K562 (cell line): ENCODE measurements at places on chromosomes 6 and 20. TPM values are rescaled to one million over a fixed set of nuclear protein-coding genes. Genes with fewer than 3 reads are reported as not detected.

The CUL9 gene
- 10.0 and 13.4 TPM in 2 replicates for total RNA-seq

The TP53INP2 gene
- 3.6 and 4.2 TPM in 2 replicates for total RNA-seq

The XKR7 gene
- 0.02 TPM in 1 of 2 replicates, not detected in the other for total RNA-seq

The PRDM1 gene
- 0.67 and 0.86 TPM in 2 replicates for total RNA-seq

The BANF2 gene
- not detected in 2 replicates for total RNA-seq

- H3K4me3 ChIP-seq = no peak overlapping the region
- H3K4me1 ChIP-seq = peaks cover 16% of the 10 kb centered on the region; the same call in 1 of the 2 replicates
- H3K36me3 ChIP-seq = no peaks in the 10 kb centered on the region
- no peak overlapping the region for H3K27ac ChIP-seq
- DNase-seq = no peak
These were observed 7.3 kb upstream of the RNF24 start for GRCh38 chr20:4022386-4023286.

GRCh38 chr6:6026513-6027205, 19.9 kb upstream of the NRN1 start:
- no peaks in the 10 kb centered on the region for H3K36me3 ChIP-seq
- H3K27ac ChIP-seq = no peak overlapping the region
- H3K4me3 ChIP-seq = no peak overlapping the region
- no peaks in the 10 kb centered on the region; the same call in 2 of the 3 replicates for H3K27me3 ChIP-seq
- no peak for DNase-seq
- no peaks in the 10 kb centered on the region for H3K4me1 ChIP-seq

GRCh38 chr6:157625764-157626163, 197.3 kb upstream of the SNX9 start:
- H3K27me3 ChIP-seq = no peaks in the 10 kb centered on the region
- no peak overlapping the region for H3K4me3 ChIP-seq
- DNase-seq = no peak
- no peaks in the 10 kb centered on the region; the same call in 2 of the 3 replicates for H3K4me1 ChIP-seq

DNA sequence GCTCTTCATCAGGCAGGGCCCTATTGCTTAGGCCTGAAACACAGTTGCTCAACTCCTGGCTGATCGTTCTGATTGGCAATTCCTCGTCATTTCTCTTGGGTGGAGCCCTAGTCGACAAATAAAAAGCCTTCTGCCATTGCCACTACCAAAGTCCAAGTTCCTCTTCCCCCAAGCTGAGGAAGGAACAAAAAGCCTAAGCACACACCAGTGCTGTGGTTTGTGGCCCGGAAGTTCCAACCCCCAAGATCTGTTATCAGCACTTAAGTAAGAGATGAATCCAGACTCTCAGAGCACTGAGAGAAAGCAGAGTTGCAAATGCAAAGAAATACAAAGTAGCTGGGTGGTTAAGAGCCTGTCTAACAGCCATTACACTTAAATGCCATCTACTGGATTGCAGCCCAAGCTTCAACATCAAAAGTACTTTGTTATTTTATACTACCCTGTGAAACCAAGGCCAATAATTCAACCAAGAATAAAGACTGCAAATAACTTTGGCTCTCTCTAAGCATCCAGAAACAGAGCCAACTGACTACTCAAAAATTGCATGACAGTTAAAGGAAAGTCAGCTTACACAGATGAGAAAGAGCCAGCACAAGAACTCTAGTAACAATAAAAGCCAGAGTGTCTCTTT, 1024.0 kb downstream of the GRIK2 start:
- H3K4me1 ChIP-seq = no peaks in the 10 kb centered on the region
- no peaks in the 10 kb centered on the region for H3K27me3 ChIP-seq
- no peak overlapping the region for H3K4me3 ChIP-seq
- H3K27ac ChIP-seq = no peak overlapping the region

- no peak overlapping the region for H3K4me3 ChIP-seq
- H3K36me3 ChIP-seq = no peaks in the 10 kb centered on the region; the same call in 2 of the 3 replicates
- H3K27me3 ChIP-seq = peaks cover under 1% of the 10 kb centered on the region; the same call in 2 of the 3 replicates
These were observed 165.7 kb downstream of the SMOC2 start for GRCh38 chr6:168606722-168607121.

DNA sequence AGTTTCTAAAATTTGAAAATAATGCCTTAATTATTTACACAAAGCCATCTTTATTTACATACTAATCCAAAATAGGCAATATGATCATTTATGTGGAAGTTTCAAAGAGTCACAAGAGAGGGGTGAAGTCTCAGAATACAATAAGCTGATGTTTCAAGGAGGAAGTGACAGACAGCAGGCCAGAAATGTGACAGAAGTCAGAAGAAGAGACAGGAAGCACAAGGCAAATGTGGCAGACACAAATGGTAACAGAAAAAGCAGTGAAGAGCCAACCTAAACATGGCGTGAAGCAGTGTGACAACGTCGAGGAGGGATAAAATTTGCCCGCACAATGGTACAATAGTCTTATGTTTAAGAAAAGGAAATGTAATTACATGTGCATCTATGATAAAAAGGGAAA, 59.8 kb downstream of the SHPRH start:
- no peak overlapping the region for H3K4me3 ChIP-seq
- H3K27me3 ChIP-seq = no peaks in the 10 kb centered on the region
- H3K36me3 ChIP-seq = peaks cover 87% of the 10 kb centered on the region
- no peaks in the 10 kb centered on the region for H3K4me1 ChIP-seq
- H3K27ac ChIP-seq = no peak overlapping the region
- no peak for DNase-seq
